ENCODE measurements at places on chromosomes 6 and 20.

- no peaks in the 10 kb centered on the region for H3K27me3 ChIP-seq
- H3K4me3 ChIP-seq = no peak overlapping the region
- no peaks in the 10 kb centered on the region for H3K4me1 ChIP-seq
Observed at GRCh38 chr6:25341923-25342619, 62.9 kb downstream of the CARMIL1 start.

- no peaks in the 10 kb centered on the region for H3K36me3 ChIP-seq
- H3K4me1 ChIP-seq = no peaks in the 10 kb centered on the region
- no peaks in the 10 kb centered on the region for H3K27me3 ChIP-seq
- no peak for DNase-seq
Observed at GRCh38 chr6:5599127-5599526, 337.8 kb downstream of the FARS2 start.

- H3K27me3 ChIP-seq = no peaks in the 10 kb centered on the region
- no peaks in the 10 kb centered on the region for H3K36me3 ChIP-seq
- DNase-seq = no peak
- no peaks in the 10 kb centered on the region for H3K4me1 ChIP-seq
Observed at GRCh38 chr20:16451001-16451400, 122.2 kb downstream of the KIF16B start.

- H3K4me1 ChIP-seq = peaks cover 37% of the 10 kb centered on the region
- peaks cover 20% of the 10 kb centered on the region for H3K36me3 ChIP-seq
- DNase-seq = no peak
Observed at GRCh38 chr6:15413466-15414234, 167.8 kb downstream of the JARID2 start.

DNA sequence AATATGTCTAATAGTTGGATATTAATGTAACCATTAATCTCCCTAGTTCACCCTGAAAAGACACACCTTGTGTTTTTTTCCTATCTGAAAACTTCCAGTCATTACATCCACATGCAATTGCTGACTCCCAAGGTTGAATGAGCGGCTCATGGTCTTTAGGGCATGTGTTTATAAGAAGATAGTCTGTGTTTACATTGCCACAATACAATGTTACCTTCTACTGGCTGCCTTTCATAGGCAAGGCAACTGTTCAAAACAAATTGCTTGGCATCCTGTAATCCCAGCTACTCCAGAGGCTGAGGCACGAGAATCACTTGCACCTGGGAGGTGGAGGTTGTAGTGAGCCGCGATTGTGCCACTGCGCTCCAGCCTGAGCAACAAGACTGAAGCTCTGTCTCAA lies 86.8 kb upstream of the SHLD1 start:
- no peak overlapping the region for H3K4me3 ChIP-seq
- H3K36me3 ChIP-seq = no peaks in the 10 kb centered on the region
- no peak overlapping the region for H3K27ac ChIP-seq
- no peak for DNase-seq

GRCh38 chr6:170148709-170149470 lies 142.0 kb downstream of the DLL1 start:
- no peaks in the 10 kb centered on the region for H3K4me1 ChIP-seq
- no peak overlapping the region for H3K27ac ChIP-seq
- no peak overlapping the region for H3K4me3 ChIP-seq
- H3K36me3 ChIP-seq = no peaks in the 10 kb centered on the region
- no peak for DNase-seq

DNA sequence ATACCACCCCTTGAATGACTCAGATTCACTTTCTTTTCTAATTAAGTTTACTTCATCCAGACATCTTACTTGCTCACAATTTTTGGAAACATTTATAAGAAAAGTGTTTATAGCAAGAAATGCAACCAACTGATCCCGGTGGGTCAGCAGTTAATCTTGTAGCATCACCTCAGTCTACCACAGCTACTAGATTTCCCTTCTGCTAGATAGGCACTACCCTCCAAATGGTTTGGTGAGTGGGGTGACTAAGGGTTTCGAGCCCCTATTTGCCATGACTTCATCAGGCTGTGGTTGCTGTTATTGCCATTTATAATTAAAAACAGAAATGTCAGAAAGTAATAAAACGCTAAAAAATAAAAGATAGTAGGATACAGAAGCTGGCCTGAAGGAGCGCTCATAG lies 930.1 kb upstream of the GJE1 start:
- no peak for DNase-seq
- no peak overlapping the region for H3K4me3 ChIP-seq
- H3K27me3 ChIP-seq = no peaks in the 10 kb centered on the region
- no peaks in the 10 kb centered on the region for H3K36me3 ChIP-seq
- H3K4me1 ChIP-seq = no peaks in the 10 kb centered on the region

DNA sequence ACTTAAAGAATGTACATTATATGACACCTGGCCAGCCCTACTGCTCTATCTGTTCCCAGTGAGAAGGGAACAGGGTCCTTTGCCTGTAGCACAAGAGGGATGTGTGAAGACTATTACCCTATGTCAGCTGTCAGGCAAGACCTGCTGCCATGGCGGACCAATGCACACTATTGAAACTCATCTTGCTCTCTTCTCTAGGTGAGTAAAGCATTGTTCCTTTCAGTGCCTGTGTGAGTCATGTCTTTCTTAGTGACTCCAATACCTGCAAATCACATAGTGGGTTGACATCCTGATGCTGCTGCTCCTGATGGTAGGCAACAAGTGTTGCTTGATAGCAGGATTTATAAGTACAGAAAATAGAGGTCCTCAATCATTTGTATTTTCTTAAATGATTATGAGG lies 48.8 kb upstream of the SYNCRIP start:
- no peaks in the 10 kb centered on the region for H3K36me3 ChIP-seq
- H3K4me3 ChIP-seq = no peak overlapping the region
- no peaks in the 10 kb centered on the region for H3K27me3 ChIP-seq
- no peak for DNase-seq
- no peaks in the 10 kb centered on the region for H3K4me1 ChIP-seq

DNA sequence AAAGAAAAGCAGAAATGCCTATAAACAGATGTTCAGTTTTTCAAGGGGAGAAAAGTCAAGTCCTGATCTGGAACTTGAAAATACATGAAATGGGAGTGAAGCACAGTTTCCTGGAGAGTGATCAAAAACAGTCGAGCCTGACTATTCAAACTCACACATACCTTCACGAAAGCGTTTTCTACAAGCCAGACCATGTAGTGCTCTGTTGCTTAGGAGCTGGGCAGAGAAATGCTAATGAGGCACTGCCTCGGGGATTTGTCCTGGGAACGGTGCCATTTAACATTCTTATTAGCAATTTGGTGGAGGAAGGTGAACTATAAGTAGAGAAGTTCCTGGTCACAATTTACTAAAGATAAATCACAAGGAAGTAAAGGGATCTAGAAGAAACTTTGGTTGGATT lies 5.9 kb downstream of the NHSL1 start:
- H3K4me1 ChIP-seq = no peaks in the 10 kb centered on the region
- peaks cover 5% of the 10 kb centered on the region for H3K36me3 ChIP-seq
- H3K27ac ChIP-seq = no peak overlapping the region
- no peak overlapping the region for H3K4me3 ChIP-seq

DNA sequence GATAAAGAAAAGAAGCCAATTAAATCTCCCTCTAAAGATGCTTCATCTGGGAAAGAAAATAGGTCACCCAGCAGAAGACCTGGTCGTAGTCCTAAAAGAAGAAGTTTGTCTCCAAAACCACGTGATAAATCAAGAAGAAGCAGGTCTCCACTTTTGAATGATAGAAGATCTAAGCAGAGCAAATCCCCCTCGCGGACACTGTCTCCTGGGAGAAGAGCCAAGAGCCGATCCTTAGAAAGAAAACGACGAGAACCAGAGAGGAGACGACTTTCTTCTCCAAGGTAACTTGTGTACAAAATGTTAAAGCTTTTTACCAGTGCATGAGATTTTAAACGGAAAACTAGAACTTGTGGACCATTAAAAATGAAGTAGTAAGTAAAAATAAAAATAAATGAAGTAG lies 46.5 kb downstream of the FAM217A start:
- H3K27me3 ChIP-seq = no peaks in the 10 kb centered on the region
- no peak overlapping the region for H3K27ac ChIP-seq
- H3K4me1 ChIP-seq = no peaks in the 10 kb centered on the region
- no peak for DNase-seq

- no peak for DNase-seq
- peak overlapping the region; percentile 80 for H3K27ac ChIP-seq
- no peaks in the 10 kb centered on the region for H3K27me3 ChIP-seq
Observed at GRCh38 chr6:31663961-31664789, 622 bp downstream of the GPANK1 start.

GRCh38 chr20:58597249-58597891 lies 53.7 kb upstream of the STX16 start:
- H3K27ac ChIP-seq = no peak overlapping the region
- no peak for DNase-seq
- H3K4me1 ChIP-seq = no peaks in the 10 kb centered on the region
- no peaks in the 10 kb centered on the region for H3K36me3 ChIP-seq
- 0 out of 2 replicates have a peak, but pooled peaks cover 4% of the 10 kb centered on the region for H3K27me3 ChIP-seq

DNA sequence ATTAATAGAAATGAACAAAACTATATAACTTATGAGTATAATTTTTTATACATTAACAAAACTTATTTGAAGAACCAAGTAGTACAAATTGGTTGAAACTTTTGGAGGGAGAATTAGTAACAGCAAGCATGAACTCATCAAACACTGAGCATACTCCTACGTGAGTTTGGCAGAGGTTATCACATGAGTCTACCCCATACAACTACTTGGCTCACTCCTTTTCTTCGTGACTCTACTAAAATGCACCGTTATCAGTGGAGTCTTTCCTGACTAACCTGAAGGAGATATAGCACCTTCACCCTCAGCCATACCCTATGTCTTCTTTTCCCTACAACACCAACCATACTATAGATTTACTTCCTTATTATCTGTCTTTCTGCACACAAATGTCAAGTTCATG lies 794.2 kb downstream of the TFAP2A start:
- no peaks in the 10 kb centered on the region for H3K36me3 ChIP-seq
- no peak for DNase-seq
- no peaks in the 10 kb centered on the region for H3K4me1 ChIP-seq
- no peaks in the 10 kb centered on the region for H3K27me3 ChIP-seq
- H3K27ac ChIP-seq = no peak overlapping the region

DNA sequence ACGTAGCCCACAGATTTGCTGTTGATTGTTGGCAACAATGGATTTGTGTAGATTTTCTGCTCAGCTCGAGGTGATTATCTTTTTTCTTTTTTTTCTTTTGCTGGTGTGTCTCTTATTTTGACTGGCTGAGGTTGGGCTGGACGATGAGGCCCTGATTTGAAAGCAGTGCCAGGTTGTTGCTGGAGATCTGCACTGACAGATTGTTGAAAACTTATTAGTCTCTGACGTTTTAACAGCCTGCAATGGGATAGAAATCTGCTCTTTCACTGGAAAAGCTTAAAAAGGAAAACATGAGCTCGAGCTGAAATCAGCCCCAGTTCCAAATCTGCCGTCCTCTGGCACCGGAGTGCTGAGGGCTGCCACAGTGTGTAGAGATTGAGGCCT lies 87.7 kb downstream of the PDE7B start:
- H3K36me3 ChIP-seq = no peaks in the 10 kb centered on the region
- DNase-seq = no peak
- peaks cover 15% of the 10 kb centered on the region for H3K4me1 ChIP-seq
- no peak overlapping the region for H3K4me3 ChIP-seq

- DNase-seq = no peak
- no peaks in the 10 kb centered on the region for H3K36me3 ChIP-seq
- no peak overlapping the region for H3K27ac ChIP-seq
- H3K27me3 ChIP-seq = peaks cover 8% of the 10 kb centered on the region
- no peak overlapping the region for H3K4me3 ChIP-seq
Observed at GRCh38 chr20:49356676-49357075, 78.8 kb upstream of the ZNFX1 start.

DNA sequence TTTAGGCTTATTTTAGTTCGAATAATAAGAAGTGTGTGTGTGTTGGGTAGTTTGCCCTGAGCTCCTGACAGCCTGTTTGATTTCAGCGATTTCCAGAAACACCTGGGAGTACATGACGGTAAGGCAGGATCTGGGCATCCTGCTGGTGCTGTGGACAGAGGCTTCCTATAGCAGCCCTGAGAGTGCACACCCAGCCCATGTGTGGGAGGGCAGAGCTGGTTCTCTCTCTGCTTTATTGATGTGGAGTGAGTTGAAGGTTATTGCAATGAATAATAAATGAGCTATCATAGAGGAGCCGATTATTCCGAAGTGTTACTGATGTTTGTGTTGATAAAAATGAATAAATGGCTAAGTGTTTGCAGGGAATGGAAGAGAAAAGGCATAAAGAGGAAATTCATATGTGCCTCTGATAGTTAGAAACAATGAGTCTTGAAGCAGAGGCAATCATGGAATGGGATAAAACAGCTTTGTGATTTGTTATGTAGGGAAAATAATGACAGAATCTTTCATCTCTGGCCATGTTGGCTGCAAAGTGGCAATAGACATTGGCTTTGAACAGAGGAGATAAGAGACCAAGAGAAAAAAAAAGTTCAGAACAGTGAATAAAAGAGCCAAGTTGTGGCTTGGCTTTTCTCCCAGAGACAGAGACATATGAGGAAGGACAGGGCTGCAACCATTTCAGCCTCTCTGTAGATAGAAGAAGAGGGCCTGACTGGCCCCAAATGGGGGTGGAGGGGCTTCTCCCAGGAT lies 166.2 kb upstream of the CHD6 start:
- H3K27me3 ChIP-seq = peaks cover 8% of the 10 kb centered on the region
- H3K4me3 ChIP-seq = no peak overlapping the region
- no peaks in the 10 kb centered on the region for H3K4me1 ChIP-seq
- no peaks in the 10 kb centered on the region for H3K36me3 ChIP-seq
- no peak overlapping the region for H3K27ac ChIP-seq

DNA sequence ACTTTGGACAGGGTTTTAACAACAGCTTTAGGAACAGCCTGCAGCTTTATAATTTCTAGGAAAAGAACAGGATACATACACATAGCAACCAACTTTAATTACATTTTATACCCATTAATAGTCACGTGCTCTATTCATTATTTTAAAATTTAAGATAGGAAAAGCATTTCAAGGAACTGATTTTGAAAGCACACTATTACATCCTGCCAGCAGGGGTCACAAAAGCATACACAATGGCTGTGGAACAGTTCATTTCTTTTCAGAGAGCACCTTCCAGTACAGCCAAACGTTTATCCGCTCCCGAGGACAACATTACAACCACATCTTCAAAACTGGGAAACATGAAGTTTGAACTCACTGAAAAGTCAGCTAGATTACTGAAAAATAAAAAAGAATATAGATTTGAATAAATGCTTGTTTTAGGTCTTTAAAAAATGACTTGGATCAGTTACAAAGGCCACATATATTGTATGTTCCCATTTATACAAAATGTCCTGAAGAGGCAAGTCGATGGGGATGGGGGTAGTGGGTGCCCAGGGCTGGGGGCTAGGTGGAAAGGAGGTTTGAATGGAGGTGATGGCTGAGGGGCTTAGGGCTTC lies 104.6 kb upstream of the EXOC2 start:
- no peaks in the 10 kb centered on the region for H3K4me1 ChIP-seq
- H3K4me3 ChIP-seq = no peak overlapping the region
- no peak overlapping the region for H3K27ac ChIP-seq
- H3K36me3 ChIP-seq = no peaks in the 10 kb centered on the region
- DNase-seq = peak; percentile 35

DNA sequence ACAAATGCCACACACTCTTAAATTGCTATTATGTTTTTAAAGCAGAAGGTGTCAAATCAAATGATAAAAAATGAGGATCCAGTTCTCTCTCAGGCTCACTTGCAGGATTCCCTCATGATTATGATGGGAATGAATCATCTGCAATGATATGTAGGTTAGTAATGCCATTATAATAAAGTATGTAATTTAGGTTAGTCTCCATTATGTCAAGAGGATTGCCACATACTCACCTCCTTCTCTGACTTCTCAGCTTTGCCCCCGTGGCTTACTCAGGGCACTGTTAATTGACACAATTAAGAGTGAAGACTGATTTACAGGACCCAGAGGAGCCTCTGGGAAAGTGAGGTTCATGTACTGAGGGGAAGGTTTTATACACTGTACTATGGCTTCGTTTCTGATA lies 591.7 kb upstream of the NRSN1 start:
- H3K27ac ChIP-seq = no peak overlapping the region
- H3K36me3 ChIP-seq = no peaks in the 10 kb centered on the region
- no peak overlapping the region for H3K4me3 ChIP-seq
- DNase-seq = no peak
- no peaks in the 10 kb centered on the region for H3K4me1 ChIP-seq

Measured in PC-9 (cell line).